Pancreas (tissue), 10 donors: ENCODE measurements at places on chromosomes 2 and 18. TPM values are rescaled to one million over a fixed set of nuclear protein-coding genes. Genes with fewer than 3 reads are reported as not detected.

The CLEC4F gene
- 0.56 TPM for polyA plus RNA-seq

The SKOR2 gene
- not detected for polyA plus RNA-seq

The COPS7B gene
- 22.5 TPM for polyA plus RNA-seq

The HSBP1L1 gene
- 42.9 TPM for polyA plus RNA-seq

The GPR55 gene
- polyA plus RNA-seq, result 0.02 TPM

The SKA1 gene
- 0.05 TPM for polyA plus RNA-seq

The SCYGR4 gene
- polyA plus RNA-seq, result not detected

The SULT1C2 gene
- polyA plus RNA-seq, result 9.1 TPM

The ATOH8 gene
- polyA plus RNA-seq, result 13.9 TPM

The DNER gene
- polyA plus RNA-seq, result 0.72 TPM

The TCF23 gene
- polyA plus RNA-seq, result not detected

The POLE4 gene
- polyA plus RNA-seq, result 22.1 TPM

The LONRF2 gene
- polyA plus RNA-seq, result 2.0 TPM

The TLX2 gene
- polyA plus RNA-seq, result 0.12 TPM

The CPO gene
- 1.3 TPM for polyA plus RNA-seq

The MBOAT2 gene
- 5.7 TPM for polyA plus RNA-seq

The CHST9 gene
- 17.2 TPM for polyA plus RNA-seq

The GNAL gene
- 0.70 TPM for polyA plus RNA-seq

The PAIP2B gene
- 12.9 TPM for polyA plus RNA-seq

The EML6 gene
- polyA plus RNA-seq, result 4.9 TPM
